ENCODE measurements at places on chromosomes 3 and 15.

- no peak for DNase-seq
These were observed 390.2 kb upstream of the SGO1 start for GRCh38 chr3:20576228-20576627.

DNA sequence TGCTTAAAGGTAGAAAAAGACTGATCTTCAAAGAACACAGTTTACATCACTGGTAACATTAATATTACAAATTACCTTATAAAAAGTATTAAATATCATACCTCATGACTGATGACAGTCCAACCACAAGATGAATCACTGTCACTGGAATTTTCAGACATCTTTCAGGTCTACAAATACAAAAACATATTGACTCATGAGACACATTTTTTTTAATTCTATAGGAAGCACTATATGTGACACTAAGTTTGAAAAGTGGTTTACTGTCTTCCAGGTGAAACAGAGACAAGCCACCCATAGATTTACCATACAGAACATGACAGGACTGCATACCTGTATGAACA lies 18.9 kb downstream of the CCPG1 start:
- DNase-seq, result no peak

DNA sequence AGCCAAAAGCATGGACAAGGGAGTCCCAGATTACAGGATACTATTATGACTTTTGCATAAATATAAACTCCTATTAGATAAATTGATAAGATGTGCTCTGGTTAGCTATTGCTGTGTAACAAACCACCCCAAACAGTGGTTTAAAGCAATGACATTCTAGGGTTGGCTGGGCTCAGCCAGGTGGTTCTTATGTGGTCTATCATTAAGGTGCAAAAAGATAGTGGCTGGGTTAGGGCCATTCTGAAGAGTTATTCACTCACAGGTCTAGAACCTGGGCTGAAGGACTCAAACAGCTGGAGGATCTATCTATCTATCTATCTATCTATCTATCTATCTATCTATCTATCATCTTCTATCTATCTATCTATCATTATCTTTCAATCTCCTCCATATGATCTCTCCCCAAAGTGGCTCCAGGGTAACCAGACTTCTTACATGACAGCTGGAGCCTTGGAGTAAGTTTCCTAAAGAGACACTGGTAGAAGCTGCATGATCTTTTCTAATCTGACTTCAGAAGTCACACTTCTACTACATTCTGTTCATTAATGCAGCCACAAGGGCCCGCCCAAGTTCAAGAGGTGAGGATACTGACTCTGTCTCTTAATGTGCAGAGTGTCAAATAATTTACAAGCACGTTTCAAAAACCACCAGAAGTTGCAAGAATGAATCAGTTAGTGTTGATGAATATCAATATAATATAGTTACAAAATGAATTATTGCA lies 74.9 kb upstream of the XCR1 start:
- DNase-seq, result no peak

GRCh38 chr3:52090933-52091468 lies 34.6 kb upstream of the DUSP7 start:
- DNase-seq, result no peak

DNA sequence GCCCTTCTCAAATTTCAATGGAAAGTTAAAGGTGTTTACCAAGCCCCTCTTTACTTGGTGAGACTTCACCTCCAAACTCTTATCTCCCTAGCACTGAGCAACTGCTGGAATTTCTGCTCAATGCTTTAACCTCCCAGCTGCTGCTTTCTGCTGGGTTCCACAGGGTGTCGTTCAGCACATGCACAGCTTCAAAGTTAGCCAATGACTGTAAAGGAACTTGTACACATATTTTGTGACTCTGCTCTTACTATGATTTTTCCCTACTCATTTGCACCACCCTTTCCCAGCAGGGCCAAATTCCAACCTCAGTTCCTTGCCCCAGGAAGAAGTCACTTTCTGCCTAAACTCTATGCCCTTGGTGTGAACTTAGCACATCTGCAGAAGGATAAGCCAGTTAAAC lies 89.7 kb downstream of the ULK4 start:
- DNase-seq, result no peak

- DNase-seq, result no peak
These were observed 269.5 kb downstream of the CNTN3 start for GRCh38 chr3:74344865-74345440.

GRCh38 chr3:66495668-66496045 lies 5.2 kb downstream of the LRIG1 start:
- no peak for DNase-seq

DNA sequence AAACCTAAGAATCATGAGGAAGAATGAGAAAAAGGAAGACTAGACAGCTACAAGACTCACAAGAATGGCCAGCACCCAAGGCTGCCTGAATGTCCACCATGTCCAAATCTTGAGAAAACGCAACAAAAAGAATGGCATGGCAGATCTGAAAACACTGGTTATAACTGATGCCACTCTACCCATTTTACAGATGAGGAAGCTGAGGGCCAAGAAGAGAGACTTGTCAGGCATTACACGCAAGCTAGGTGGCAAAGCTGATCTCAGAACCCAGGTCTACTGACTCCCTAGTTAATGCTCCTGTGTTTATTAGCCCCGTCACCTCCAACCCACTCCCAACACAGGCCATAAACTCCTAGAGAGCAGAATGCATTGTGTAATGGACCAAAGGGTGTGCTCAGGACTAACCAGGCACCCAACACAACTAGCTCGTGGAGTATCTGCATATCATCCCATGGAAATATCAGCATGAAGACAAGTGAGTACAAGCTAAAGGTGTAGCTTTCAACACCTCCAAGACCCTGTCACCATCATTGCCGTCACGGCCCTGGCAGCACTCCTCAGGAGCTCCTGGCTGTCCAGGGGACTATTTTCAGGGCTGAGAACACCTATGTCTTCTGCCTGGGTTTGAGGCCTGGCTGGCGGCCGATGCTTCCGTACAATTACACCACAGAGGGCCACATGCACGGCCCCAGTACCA lies 111.7 kb downstream of the XXYLT1 start:
- no peak for DNase-seq

- DNase-seq, result no peak
These were observed 23.4 kb upstream of the TMEM115 start for GRCh38 chr3:50382722-50383121.
